GM23248 (cell line): ENCODE measurements at places on chromosomes 1 and 21.

DNA sequence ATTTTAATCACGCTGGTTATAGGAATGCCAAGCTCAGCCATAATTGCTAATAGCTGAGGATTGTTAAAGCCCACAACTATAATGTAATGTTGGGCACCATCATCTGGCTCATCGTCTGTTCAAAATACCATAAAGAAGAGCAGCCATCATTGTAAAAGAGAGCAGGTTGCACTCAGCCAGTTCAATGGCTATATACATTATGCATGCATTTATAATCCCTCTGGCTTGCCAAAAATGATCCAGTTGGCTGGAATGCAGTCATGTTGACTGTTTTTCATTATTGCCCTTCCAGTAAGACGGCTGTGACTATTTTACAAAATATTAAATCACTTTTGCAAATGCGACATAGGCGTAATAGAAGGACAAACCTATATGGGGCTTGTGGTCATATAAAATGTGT, 85.3 kb downstream of the SPAG17 start:
- DNase-seq: peak; percentile 25

GRCh38 chr1:241265428-241265827, 91.6 kb downstream of the RGS7 start:
- DNase-seq: no peak

- DNase-seq: no peak
These were observed 77.1 kb downstream of the TOMM20 start for GRCh38 chr1:235051521-235051920.

DNA sequence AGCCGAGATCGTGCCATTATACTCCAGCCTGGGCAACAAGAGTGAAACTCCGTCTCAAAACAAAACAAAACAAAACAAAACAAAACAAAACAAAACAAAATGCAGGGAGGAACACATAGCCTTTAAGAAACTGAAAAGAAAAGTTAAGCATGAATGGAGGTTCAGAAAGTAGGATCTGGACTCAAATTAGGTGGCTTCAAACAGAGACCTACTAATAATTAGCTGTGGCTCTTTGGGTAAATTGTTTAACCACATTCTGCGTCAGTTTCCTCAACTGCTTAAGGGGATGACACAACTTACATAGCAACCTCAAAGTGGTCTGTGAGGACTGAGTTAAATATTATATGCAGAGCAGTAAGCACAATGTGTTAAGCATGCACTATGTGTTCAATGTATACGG, 458.2 kb downstream of the ADGRL2 start:
- DNase-seq: no peak

DNA sequence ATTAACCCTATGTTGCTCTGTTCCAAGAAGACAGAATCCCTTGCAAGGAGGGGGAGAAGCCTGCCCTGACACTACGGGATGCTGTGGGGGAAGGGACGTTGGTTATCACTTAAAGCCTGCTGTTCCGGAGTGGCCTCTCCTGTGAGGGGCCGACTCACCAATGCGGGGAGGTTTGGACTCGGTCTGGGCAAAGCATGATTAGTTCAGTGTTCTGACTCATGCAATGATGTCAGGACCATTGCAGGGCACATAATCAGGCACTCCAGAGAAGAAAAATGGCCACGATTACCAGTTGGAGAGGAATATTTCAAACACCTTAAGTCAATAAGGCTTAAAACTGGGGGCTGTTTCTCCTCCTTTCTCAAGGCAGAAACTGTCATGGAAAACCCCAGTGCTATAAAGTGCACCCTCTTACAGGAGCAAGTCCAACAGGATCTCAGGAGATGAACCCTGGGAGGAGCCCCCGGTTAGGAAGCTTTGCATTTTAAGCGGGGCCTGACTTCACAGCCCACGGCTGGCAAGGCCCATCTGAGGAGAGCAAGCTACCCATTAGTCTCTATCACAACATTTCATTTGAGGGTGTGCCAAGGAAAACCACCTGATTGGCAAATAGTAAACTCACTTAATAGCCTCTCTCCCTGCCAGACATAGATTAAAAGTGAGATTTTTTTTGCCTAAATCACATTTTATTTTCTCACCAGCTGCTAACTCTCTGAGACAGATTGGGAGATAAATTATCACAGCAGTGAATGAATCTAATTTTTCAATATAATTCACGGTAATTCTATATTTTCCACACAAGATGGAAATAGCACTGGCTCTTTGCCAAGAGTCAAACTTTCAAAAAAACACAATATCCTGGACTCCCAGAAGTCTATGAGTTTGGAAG, 202.5 kb downstream of the C1orf94 start:
- DNase-seq: peak; percentile 47

GRCh38 chr1:54158071-54158470, 5.3 kb upstream of the CDCP2 start:
- DNase-seq: peak; percentile 57

DNA sequence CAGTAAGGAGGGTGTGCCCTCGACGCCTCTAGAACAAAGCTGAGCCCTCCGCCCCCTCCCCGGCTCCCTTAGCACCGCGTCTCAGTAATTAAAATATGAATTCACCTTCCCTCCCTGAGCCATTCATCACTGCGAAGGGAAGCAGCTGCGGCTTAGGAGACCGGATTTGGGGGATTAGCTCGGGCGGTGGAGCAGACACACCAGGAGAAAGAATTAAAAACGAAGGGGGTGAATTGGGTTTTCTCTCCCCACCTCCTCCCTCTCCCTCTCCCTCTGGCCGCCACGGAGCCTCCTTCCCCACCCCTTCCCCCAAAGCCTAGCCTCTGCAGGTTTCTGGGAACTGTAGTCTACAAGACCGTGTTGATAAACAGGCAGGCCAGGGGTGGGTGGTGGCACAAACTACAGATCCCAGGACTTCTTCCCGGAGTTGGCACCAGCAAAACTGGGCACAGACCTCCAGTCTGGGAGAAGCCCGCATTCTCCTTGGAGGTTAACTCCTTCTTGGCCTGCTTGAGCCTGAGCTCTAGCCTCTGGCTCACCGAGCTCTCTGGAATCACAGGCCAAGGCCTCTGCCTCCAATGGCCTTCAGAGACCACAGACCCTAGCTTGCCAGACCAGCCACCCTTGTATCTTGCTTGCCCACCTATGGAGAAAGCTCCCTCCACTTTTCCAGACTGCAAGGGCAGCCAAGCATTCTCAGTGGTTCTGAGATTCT, 10.8 kb downstream of the BLACAT1 start:
- DNase-seq: no peak

GRCh38 chr1:160362168-160362957, 4.5 kb upstream of the NHLH1 start:
- DNase-seq: no peak

DNA sequence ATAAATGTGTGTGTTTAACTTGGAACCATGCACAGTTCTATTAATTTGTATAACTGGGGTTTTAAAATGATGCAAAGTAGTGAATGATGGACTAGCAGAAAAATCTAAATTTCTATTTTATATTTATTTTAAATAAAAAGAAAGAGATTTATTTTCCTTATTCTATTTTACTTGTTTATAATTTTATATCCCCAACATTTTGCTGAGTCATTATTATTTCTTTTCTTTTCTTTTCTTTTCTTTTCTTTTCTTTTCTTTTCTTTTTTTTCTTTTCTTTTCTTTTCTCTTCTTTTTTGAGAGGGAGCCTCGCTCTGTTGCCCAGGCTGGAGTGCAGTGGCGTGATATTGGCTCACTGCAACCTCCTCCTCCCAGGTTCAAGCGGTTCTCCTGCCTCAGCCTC, 395.0 kb upstream of the NCAM2 start:
- DNase-seq: no peak

- DNase-seq: peak; percentile 66
These were observed 213.3 kb upstream of the ZRANB2 start for GRCh38 chr1:71294178-71294577.
